ENCODE measurements at places on chromosomes 5 and 9.

DNA sequence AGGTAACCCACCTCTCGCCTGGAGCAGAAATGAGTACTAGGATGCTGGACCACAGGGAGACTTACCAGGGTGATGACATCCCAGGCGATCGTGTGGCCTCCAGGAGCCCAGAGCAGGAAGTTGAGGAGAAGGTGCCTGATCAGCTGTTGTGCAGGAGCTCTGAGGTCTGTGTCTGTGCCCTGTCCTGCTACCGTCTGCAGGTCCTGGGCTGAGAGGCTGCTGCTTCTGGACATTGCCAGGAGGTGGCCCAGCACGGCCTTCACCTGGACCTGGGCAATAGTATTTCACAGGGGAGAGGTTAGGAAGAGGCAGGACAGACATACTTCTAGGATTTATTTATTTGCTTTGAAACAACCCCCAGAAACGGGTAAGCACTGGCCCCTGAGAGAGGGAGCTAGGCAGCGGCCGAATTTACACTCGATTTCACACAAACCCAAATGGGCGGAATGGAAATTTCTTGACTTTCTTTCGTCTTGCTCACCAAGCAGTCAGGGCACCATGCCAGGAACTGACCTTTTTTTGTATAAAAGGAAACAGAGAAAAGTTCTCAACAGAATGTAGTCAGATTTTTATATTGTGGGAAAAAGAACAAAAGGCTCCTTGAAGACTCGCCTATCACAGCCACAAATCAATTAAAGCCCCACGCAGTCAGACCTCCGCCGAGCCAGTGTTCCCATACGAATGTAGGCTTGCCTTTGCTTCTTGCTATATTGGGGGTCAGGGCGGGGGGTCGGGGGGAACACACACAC, 210.3 kb downstream of the FANCC start:
- DNase-seq, result no peak

DNA sequence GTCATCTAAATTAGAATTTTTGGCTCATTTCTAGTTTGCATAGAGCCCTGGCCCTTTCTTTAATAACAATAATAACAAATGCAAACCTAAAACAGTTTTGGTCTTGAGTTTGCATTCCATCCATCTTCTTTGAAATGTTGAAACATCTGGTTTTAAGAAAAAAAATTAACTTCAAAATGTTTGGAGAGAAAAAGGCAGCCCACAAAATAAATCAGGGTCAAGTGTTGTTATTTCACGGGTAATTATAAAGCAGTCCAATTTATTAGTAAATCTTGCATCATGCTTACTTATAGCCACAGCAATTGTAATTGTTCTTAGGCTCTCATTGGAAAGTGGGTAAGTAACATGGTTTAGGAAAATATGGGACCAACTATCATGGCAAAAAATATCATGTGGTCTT, 247.0 kb upstream of the MEF2C start:
- no peak for DNase-seq

- no peak for DNase-seq
Measured at GRCh38 chr5:59684388-59685190, 208.9 kb downstream of the PDE4D start.

DNA sequence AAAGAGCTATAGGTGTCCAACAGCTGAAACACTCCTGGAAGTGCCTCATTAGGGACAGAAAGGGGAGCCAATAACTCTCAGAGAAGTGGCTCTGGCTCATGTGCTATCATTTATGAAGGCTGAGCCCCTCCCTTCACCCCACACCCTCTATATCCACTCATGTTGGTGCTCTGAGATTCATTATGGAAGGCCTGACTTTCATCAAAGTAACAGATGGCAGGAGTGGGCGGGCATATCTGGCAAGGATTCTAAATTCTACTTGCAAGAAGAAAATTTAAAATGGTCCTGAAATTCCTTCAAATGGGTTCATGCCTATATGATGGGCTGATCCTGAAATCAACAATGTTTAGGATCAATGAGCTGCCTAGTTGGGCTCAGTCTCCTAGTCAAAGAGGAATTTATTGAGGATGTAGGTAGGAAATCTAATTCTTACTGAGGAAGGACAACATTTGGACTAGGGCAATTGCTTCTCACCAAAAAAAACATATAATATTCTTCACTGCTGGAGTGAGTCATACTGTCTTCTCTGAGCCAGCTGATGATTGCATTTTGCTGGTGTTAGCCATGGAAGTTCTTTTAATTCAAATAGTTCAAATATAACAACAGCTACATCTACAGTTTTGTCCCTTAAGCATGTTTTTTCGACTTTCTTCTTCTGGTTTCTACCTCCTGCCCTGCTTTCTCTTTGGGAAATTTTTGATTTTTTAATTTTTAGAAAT, 23.5 kb downstream of the NMRK1 start:
- no peak for DNase-seq

GRCh38 chr9:122158202-122158601, 1.4 kb downstream of the NDUFA8 start:
- DNase-seq, result no peak

DNA sequence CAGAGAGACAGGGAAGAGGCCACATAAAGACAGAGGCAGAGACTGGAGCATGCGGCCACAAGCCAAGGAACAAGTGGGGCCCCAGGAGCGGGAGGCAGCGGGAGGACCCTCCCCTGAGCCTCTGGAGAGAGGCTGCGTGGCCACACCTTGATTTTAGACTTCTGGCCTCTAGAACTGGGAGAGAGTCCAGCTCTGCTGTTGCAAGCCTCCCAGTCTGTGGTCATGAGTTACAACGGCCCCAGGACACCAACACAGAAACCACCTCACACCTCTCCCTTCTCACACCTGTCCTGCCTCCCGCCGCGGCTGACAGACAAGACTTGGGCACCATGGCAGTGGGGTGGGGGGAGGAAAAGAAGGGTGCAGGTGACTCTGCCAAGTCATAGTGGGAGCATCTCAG, 2.2 kb downstream of the INPP5E start:
- DNase-seq, result no peak

DNA sequence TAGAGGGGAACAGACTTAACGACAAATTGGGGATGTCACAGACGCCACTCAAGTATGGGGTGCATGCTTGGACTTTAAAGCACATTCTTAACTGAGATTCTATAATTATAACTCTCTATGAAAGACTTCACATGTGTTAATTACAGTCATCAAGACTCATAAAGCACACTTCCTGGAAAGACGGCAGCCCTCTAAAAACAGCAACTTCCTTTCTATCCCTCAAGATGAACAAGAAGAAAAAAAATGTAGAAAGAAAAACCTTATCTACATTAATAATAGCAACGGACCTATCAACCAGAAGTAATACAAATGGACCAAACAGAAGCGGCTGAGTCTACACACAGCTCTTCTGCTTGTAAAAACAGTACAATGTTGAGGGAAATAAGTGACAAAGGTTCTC, 21.2 kb downstream of the GNAQ start:
- DNase-seq, result no peak

- peak; percentile 55 for DNase-seq
Measured at GRCh38 chr5:146751781-146752401, 126.7 kb downstream of the PPP2R2B start.

- DNase-seq, result no peak
Measured at GRCh38 chr5:176712546-176713304, 65.4 kb downstream of the TSPAN17 start.

GRCh38 chr5:160089531-160089930, 29.7 kb downstream of the PWWP2A start:
- DNase-seq, result no peak

DNA sequence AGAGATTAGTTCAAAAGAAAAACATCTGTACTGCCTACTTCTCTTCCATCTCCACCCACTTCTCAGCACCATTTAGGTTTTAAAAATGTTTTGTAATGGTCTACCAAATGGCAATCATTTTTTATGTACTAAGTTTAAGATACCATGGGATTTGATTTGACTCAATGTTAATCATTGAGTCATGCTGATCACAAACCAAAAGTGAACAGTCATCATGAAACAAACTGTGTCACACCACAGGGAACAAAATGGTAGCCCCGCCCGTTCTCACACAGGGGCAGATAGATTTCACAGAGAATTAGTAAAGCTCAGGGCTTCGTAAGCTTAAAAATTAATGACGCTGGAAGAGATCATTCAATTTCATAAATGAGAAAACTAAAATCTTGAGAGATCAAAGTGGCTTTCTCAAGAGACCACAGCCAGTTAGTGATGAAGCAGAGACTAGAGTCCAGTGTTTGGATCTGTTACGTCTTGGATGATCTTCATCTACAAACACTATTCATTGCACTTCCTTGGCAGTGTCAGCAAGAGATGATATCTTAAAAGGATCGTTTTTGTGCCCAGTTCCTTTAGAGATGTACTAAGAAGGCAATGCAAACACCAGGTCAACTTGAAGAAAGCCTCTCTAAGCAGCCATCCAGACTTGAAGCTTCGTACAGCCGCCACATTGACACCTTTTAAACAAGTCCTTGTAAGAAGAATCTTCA, 33.9 kb upstream of the TRIO start:
- no peak for DNase-seq

- no peak for DNase-seq
Measured at GRCh38 chr9:16996901-16997491, 126.5 kb upstream of the BNC2 start.

GRCh38 chr9:132160802-132161742, 786 bp upstream of the NTNG2 start:
- DNase-seq, result peak; percentile 44

GRCh38 chr9:118959366-118959765, 409.9 kb downstream of the BRINP1 start:
- no peak for DNase-seq

DNA sequence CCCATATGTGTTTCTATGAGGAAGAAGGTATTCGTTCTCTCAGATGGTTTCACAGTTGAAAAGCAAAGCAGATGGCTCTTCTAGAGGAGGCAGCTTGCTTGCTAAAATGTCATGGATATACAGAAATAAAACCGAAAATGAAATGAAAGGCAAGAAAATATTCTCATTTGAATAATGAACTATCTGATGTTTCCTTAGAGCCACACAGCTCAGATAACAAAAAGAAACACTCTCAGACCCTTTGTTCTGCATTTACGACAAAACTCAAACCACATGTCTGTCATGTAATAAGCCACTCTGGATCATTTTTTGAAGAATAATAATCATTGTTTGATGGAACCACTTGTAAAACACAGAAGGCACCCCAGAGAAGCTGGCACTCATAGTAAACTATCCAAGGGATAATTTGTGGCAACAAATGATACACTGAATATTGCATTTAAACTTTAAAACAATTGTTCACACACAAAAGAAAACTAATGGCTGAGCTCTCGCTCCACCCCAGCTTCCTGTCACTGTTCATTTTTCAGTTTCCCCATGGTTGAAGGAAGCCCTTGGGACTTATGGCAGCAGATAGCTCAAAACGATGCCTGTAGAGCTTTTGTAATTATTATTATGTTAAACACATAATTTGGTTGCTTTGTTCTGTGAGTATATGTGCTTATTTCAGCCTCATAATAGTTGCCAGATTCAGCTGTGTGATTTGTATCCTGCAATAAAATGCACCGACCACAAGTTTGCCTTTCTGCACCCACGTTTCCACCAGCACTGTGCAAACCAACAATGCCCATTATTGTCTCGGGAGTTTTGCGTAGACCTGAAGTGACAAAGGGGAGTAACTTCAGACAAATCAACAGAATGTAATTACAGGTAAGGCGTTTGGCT, 256.0 kb downstream of the TMEM167A start:
- no peak for DNase-seq

DNA sequence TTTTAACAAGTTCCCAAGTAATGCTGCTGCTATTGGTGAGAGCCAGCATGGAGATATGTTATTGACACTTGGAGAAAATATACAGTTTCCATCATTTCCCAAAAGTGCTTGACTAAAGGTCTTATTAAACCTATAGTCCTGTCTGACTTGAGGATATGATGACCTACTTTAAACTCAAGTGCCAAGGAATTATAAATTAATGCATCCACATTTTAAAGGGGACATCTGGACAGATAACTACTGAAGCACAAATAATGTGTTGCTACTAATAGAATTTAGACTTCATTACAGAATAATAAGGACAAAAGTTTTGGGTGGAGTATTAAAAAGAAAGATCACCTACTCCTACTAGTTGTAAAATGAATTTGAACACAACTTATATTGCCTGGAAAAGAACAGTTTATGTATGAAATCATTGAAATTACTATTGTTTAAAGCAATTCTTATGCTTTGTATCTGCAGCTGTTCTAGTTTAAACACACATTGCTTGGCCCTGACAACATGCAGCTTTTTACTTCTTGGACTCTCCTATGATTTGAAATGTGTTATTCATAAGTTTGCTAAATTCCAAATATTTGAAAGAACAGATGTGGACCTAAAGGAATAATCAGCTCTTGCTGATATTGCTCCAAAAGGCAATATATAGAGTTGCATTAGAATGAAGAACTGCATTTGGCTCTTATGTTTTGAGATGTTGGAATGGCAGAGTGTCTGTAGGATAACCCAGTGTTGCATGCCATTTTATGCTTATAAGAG, 73.4 kb downstream of the SGCD start:
- no peak for DNase-seq

DNA sequence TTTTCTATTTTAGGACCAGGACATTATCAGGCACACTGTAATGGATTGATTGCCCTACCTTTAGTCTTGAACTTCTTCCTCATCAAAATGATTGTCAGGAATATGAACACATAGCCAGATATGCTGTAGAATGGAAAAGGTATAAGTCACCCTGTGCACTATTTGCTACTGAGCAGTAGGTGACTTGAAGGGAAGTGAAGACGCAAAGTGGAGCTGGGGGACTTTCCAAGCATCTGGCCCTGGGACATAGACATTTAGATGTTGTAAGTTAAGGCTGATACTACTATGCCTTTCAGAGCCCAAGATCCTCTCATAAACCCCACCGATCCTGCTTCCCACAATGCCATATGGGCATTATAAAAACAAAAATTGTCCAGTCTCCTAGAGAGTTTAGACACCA, 174.5 kb downstream of the DOCK8 start:
- DNase-seq, result no peak

GRCh38 chr5:28603869-28604268, 1565.5 kb upstream of the CDH9 start:
- no peak for DNase-seq

- no peak for DNase-seq
Measured at GRCh38 chr9:130073373-130073772, 19.7 kb downstream of the GPR107 start.

GRCh38 chr9:87464110-87464991, 33.3 kb upstream of the DAPK1 start:
- no peak for DNase-seq

- DNase-seq, result no peak
Measured at GRCh38 chr9:136020671-136021070, 59.5 kb upstream of the UBAC1 start.

Data from CD8-positive, alpha-beta memory T cell (primary cell).